ENCODE measurements at places on chromosomes 5 and 9.

DNA sequence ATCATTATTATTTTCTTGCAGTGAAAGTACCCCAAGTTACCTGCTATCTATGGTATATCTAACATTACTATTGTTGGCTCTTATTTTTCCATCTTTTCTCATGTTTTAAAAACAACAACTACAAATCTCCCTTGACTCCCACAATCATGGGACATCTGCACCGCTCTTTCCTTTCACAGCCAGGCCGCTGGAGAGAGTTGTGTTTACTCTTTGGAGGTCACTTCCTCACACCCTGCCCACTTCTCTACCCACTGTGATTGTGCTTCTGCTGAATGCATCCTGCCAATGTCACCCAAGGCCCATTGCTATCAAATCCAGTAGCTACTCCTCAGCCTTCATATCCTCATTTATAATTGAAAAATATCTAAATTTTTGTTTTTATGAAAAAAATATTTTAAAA is 29.7 kb downstream of the SLC28A3 start:
- no peak for DNase-seq

- no peak for DNase-seq
Observed at GRCh38 chr5:95907067-95907705, 54.5 kb downstream of the ELL2 start.

DNA sequence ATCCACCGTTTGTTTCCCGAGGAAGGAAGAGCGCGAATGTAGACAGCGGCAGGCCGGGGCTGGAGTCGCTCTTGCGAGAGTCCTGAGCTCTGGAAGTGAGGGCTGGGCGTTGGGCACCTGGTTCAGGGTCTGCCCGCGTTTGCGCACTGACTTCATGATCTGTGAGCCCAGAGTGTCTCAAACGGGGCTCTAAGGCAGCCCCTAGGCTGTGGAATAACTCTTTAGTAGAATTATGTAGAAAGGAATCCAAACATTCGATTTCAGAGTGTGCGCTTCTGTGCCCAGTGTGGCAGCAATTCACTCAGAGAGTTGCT is 478 bp upstream of the GGTA1 start:
- no peak for DNase-seq

DNA sequence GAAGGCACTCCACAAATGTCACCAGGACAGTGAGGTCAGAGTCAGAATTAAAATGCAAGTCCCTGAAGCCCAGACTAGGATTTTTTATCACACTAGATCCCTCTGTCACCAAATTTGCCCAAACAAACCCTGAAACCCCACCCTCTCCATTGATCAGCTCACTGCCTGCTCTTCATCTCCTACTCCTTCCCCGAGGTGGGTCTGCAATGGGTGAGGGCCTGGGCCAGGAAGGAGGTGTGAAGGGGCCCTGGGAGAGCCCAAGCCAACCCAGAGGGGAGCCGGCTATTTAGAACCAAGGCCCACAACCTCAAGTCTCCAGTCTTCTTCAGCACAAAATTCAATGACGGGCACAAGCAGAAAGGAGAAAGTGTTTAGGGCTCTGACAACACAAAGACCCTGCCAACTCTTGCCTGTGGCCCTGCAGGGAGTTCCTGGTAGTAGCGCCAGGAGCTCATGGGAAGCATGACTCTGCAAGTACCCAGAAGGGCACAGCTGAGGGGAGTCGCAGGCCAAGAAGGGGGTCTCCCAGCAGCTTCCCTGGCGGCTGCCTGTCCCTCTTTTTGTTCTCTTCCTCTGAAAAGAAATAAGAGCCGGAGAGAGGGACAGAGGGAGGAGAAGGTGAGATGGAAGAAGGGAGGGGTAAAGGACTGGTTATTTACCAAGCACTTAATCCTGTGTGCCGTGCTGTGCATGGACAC is 5.5 kb downstream of the FOXI1 start:
- DNase-seq, result no peak

DNA sequence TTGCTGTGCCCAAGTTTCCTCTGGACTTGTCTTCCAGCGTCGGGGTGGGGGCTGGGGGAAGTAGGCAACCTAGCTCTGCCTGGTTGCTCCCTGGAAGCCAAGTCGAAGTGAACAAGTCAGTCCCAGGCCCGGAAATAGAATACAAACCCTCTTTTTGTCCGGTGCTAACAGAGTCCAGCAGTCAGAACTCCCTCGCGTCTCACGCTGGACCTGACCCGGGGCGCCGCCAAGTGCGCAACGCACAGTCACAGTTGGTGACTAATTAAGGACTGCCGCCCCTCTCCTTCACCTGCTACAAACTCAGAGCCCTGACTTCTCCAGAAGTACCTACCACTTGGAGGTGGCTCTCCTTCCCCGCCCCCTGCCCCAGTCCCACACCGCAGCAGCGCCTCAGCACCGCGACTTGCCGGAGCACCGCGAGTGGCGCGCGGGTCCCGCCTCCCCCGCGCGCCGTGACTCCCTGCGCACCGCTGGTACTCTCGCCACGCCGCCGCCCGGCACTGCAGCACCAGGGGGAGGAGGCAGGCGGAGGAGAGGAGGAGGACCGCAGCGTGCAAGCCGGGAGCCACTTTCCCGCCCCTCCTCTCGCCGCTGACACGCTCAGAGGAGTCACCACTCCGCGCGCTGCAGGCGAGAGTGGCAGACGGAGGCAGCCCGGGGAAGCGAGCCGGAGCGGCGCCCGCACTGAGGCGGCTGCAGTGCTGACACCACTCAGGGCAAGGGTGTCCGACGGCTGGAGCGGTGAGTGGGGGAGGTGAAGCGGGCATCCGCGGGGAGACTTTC is at the start of gene SV2C:
TSS of gene SV2C (plus strand) at position 612 of the 783 bp plus-strand sequence. CDS start 48,368 bp downstream, outside the sequence.
- DNase-seq, result no peak

- no peak for DNase-seq
Observed at GRCh38 chr5:68928617-68929302, 165.1 kb upstream of the SLC30A5 start.

DNA sequence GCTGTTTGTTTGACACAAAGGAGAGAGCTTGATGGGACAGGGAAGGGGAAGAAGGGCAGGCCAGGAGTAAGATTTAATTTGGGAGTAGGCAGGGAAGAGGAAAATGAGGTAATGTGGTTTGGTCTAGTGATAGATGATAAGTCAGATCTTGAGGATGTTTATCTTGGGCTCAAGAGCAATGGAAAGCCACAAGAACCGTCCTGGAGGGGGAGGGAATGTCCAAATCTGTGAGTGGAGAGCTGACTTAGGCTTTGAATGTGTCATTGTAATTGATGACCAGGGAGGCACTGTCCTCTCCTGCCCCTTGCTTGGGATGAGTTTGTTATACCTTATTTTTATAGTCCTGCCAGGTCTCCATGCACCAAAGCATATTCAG is 37.5 kb downstream of the MAMDC2 start:
- no peak for DNase-seq

- no peak for DNase-seq
Observed at GRCh38 chr5:68251386-68251785, 35.8 kb downstream of the PIK3R1 start.

- no peak for DNase-seq
Observed at GRCh38 chr5:116970318-116970717, 395.7 kb upstream of the SEMA6A start.

DNA sequence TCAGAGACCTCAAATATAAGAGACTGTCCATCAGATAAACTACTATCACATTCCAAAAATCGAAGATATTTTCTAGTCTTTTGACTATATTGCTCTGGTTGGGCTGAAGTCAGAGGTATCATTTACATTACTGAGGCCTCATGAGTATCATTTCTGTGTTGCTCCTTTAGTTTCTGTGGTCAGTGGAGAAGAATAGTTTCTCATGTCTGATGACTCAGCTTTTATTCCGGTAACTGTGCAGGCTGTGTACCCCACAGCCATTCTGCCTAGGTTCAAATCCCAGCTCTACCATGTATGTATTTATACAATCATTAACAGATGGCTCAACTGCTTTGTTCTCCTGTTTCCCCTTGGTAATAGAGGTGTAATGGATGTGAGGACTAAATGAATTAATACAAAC is 179.3 kb downstream of the ALDH1A1 start:
- DNase-seq, result no peak

All from femur (tissue), 1 donor.